Activated naive CD8-positive, alpha-beta T cell treated with anti-CD3 and anti-CD28 coated beads, Interleukin-2, amount 50 U/mL, for 24 hours (primary cell): ENCODE measurements at places on chromosomes 6 and 20.

DNA sequence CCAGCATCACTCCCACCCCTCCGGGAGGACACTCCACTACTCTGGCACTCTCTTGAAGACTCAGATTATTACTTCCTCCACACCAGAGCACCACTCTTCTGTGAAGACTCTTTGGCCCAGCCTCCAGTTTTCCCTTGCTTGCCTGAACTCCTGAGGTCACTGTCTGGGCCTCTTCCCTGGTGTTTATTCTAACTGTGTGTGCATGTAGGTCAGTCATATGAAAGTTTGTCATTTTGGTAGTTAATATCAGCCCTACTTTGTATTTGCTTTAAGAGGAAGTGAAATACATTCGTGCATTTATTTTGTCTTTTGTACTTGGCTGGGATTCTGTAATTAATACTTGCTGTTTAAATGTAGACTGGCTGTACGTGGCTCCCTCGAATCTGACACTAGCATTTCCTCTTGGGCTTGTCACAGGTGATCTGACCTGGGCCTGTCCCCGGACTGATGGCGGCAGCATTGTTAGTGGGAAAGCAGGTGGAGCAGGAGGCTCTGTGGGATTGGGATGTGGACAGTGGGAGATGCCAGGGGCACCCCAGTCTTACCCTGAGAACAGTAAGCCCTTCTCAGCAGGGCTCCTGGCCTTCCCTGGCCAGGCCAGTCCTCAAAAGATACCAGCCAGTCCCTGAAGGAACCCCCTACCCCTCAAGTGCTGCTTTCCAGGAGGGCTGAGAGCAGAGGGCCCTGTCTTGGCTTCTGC, 350.5 kb downstream of the CDC5L start:
- DNase-seq = no peak

DNA sequence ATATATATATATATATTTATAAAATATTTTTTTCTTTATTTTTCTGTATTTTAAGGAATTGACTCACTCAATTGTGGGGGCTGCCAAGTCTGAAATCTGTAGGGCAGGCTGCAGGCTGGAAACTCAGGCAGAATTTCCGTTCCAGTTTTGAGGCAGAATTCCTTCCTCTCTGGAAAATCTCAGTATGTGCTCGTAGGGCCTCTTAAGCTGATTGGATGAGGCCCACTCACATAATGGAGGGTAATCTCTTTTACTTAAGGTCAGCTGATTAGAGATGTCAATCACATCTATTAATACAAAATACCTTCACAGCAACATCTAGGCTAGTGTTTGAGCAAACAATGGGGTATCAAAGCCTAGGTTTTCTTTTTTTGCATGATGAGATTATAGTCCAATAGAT, 244.7 kb upstream of the RNF24 start:
- DNase-seq = no peak

DNA sequence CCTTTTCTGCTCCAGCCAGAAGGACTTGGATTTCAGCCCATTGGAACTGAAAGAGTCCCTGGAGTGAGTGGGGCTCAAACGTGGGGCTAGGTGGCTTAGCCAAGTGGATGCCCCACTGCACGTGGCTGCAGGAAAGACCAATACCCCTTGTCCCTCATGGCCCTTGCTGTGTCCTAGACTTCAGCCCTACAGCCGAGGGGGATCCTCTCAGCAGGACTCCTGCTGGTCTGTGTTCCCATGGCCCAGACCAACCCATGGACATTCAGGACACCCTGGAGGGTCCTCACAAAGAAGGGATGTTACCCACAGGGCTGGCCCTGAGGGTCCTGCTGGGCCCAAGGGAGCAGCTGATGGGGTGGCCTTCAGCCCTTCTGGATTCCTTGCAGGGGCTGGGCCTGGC, 30.0 kb upstream of the PHACTR3 start:
- DNase-seq = no peak

GRCh38 chr6:47247227-47247797, 62.4 kb downstream of the TNFRSF21 start:
- no peak for DNase-seq

DNA sequence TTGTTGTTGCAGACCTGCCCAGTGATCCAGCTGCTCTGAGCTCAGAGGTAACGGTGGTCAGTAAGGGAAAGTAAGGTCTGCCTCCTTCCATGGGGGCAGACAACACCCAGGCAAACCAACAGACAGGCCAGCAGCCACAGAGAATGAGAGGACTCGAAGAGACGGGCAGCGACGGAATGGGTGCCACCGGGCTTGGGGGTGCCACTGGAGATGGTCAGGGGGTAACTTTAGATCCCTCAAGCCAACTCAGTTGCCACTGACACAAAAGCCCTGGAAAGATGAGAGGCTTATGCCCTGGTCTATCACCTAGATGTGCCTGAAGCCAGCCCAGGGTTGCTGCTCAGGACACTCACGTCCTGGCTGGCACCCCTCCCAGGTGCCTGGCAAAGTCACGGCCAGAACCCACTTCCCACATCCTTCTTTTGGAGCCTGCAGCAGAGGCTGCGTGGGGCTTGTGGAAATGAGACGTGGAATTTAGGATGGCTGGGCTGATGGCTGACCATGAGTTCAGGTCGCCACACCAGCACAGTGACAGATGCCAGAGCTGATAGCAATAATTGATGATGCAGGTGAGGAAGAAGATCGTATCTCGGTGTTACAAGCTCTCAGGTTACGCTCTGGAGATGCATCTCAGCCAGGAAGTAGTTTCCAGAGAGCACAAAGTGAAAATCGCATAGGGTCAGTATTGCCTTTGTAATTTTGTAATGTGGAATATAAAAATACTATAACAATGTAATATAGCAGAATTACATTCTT, 209.1 kb downstream of the SYNDIG1 start:
- no peak for DNase-seq

GRCh38 chr6:112501705-112502104, 154.6 kb downstream of the RFPL4B start:
- DNase-seq = no peak
